ENCODE measurements at places on chromosomes 4 and X. TPM values are rescaled to one million over a fixed set of nuclear protein-coding genes. Genes with fewer than 3 reads are reported as not detected.
A peak's percentile ranks its signal among the peaks of the same experiment; 100 is the strongest.

DNA sequence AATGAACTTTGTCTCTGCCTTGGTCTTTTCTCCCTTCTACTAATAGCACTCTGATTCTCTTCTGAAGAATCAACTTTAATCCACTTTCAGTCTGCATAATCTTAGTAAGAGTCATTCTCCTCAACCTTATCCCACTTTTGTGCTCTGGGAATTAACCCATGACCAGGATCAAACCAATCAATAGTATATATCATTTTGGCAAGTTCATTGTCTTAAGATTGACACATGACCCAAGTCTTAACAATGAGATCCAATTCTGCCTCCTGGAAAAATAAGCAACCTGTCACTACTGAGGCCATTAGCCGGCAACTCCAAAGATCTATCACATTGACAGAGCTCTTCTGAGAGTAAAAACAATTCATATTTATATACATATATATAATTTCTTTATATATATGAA, 1358.4 kb upstream of the ADGRL3 start:
- DNase-seq, result no peak

The CT47C1 gene
- not detected for total RNA-seq

DNA sequence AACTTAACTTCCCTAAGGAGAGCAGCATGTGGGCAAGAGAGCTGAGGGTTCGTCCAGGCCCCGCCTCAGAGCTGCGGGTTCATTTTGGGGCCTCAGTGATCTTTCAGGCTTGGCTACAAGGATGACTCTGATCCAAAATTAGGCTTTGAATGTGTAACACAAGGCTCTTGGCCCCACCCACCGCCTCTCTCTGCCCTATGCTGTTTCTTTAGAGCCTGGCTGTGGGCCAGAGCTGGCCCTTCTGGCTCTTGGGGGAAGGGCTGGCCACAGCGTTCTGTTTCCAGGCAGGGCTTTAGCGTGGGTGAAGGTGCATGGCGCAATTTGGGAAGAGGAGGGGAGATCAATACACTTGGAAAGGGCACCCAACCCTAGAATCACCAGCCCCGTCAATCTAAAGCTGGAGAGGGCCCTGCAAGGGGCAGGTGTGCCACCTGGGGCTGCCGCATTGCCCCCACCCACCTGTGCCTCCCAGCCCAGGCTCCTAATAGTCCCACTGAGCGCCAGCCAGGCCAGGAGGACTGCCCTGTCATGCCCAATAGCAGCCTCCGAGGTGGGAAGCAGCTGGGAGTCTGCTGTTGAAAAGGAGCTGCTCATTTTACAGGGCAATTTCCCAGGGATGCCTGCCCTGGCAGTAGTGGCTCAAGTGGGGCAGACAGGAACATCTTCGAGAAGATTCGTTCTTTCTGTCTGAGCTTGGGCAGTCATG, 84.5 kb upstream of the MAML3 start:
- no peak for DNase-seq

The MMRN1 gene
- total RNA-seq, result 0.12 TPM

DNA sequence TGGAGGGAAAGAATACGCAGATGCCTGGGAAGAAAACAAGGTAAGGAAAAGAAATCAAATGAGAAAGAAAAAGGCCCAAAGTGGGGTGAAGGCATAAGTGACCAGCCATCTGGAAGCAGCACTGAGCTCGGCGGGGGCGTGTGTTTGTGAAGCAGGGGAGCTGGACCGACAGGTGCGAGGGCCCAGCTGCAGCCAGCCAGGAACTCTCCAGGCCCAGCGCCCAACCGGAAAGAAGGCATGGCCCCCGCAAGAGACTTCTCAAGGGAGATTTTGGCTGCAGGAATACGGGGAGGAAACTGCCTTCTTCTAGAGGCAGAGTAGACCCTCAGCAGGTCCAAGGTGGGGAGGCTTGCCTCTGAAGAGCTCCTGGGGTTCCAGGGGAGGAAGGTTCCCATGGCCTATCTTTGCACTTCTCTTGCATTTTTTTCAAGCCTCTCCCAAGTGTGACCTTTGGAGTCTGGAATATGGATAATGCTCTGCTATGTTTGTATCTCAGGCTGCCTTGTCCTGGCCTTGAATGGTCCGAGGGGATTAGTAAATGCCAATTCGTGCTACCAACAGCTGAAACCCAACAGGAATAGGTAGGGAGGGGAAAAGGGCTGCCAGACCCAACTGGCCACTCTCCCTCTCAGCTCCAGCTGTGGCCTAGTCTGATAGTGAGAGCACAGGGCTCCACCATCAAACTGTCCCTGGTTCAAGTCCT, 10.8 kb upstream of the CITED1 start:
- DNase-seq, result no peak

GRCh38 chr4:106034220-106034619, 138.9 kb downstream of the NPNT start:
- no peak for DNase-seq

- no peak for DNase-seq
Measured at GRCh38 chr4:183940864-183941263, 35.8 kb downstream of the STOX2 start.

DNA sequence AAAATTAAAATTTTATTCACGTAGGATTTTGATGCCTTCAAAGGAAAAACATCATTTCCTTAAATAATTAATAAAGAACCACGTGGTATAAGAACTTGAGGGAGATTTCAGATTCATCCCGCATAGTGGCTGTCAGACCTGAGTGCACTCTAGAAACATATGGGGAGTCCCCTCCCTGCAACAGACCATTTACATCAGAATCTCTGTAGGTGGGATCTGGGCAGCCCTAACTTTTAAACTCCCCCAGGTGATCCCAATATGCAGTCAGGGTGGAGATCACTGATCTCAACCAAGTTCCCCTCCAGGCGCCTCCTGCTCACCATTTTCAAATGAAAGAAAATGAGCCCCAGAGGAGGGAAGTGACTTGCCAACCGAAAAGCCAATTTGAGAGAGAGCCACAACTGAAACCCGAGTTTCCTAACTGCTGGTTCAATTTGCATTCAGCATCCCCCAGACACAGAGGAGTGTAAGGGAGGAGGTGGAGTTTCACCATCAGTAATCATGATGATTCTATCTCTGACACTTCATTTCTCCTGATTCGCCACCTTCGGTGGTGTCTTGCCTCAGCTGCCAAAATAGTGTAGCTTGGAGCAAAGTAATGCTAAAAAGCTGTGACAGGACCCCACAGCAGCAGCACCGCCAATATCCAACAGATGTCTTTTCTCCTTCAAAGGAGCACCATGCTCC, 11.4 kb downstream of the RNF150 start:
- DNase-seq, result no peak

DNA sequence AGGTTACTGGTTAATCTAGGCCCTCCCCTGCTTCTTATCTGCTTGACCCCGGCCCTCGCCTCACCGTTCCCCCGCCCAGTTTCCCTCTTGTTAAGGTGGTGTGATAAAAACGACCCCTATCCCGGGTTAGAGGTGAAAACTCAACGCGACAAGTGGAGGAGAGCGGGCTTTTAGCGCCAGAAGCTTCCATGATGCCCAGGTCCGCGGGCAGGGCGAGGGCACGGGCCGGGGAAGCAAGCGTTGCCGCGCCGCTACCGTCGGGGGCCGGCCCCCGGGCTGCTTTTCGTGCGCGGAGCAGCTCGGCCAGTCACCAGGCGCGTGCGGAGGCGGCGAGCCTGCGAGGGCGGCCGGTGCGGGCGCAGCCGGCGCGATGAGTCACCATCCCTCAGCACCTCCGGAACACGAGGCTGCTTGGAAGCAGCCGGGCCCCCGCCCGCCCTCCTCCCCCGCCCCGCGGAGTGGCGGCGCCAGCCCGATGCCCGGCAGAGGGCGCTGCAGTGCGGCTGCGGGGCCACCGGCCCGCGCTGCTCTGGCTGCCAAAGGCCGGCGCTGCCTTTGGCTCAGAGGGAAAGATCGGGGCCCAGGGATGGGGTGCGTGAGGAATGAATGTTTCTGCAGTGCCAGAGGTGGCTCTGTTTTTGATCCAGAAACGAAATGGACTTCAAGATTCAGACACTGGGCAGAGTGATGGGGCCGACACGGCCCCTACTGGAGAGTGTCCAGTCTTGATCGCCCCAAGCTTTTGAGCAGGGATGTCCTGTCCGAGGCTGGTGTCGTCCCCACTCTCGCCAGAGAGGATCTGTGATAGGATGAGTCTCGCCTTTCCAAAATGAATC, 107.8 kb downstream of the NHSL2 start:
- DNase-seq, result peak; percentile 55

DNA sequence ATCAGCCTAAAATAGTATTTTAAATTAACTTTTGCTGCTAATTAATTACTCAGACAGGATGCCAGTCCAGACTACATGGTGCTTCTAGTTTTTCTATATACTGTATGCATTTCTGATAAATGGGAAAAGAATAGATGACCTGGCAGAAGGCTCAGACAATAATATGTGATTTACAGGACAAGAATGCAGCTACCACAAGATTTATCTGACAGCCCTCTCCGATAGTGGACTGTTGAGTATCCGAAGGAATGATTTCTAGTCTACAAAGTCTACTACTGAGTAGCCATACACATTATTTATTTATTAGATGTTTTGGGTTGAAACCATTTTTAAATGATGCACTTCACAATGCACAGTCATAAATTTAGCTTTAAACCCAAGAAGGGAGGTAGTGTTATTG, 212.8 kb downstream of the MAB21L2 start:
- DNase-seq, result no peak

The EOLA1 gene
- 9.0 TPM for total RNA-seq

The BBS12 gene
- 2.1 TPM for total RNA-seq

GRCh38 chrX:46209768-46210167, 335.5 kb downstream of the ZNF674 start:
- DNase-seq, result peak; percentile 23

DNA sequence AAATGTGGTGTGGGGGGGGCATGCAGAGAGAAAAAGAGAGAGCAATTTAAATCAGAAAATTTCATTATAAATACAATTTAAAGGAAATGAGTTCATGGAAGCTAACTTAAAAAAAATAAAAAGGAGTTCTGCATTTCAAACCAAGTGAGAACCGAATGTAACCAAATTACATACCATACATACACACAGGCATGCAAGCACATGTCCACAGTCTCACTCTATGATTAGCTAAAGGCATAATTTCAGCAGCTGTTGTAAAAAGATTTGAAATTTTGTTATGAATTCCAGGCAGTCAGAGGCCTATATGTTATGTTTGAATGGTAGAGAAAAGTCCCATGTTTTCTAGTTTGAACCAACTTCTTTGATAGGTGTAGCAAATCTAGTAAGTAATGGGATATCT, 611.6 kb upstream of the ADGRL3 start:
- no peak for DNase-seq

The MAGEA12 gene
- total RNA-seq, result not detected

- DNase-seq, result no peak
Measured at GRCh38 chr4:181078196-181078595, 1165.0 kb upstream of the TENM3 start.

DNA sequence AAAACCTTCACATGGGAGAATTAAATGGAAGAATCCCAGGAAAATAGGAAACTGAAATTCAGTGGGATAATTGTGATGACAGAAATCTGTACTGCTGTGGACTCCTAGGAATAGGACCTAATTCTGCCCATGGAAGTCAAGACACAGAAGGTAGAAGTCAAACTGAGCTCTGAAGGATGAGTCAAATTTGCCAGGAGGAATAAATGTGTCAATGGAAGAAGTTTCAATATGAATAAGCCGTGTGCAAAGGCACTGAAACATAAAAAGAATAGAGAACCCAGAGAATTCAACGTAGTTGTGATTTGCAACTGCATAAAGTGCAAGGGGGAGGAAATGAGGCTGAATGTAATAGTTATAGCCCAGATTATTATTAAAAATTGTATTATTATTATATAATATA, 11.6 kb downstream of the ENAM start:
- DNase-seq, result no peak

- no peak for DNase-seq
Measured at GRCh38 chr4:3676907-3677747, 89.1 kb upstream of the ADRA2C start.

- DNase-seq, result no peak
Measured at GRCh38 chrX:926070-926469, 286.4 kb downstream of the CRLF2 start.

The KCNIP4 gene
- total RNA-seq, result not detected

DNA sequence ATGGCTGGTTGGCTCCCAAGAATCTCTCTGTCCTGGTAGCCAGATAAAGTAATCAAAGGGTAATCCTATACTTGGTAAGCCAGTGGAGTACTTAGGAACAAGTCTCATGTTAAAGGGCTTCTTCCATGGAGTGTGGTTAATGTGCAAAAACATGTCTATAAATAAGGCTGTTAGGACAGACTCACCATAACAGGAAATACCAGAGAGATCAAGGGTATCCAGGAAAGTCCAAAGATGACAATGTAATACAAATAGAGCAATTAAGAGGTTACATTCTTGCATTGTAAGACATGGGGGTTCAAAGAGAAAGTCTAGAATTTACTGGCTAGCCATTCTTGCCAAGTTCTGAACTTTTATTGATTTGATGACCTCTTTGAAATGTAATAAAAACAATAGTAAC, 61.9 kb upstream of the ZCCHC13 start:
- no peak for DNase-seq

All from HCT116 (cell line).